CD4-positive, alpha-beta memory T cell (primary cell): ENCODE measurements at places on chromosomes 7 and 10. TPM values are rescaled to one million over a fixed set of nuclear protein-coding genes. Genes with fewer than 3 reads are reported as not detected.

SLC18A3 gene
- not detected for total RNA-seq

DNA sequence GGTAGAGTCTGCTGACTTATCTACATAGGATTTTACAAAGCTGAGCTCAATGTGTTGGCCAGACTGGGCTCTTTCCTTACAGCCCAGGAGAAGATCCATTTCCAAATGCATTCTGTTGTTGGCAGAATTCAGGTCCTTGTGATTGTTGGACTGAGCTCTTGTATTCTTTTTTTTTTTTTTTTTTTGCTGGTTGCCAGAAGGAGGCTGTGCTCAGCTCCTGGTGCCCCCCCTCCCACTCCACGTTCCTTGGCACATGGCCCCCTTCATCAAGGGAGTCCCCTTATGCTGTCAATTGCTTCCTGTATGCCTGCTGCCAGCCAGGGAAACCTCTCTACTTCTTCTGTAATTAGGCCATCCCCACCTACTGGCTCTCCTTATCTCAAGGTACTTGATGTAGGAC is 518.1 kb upstream of the AKR1E2 start:
- no peak for DNase-seq

DNA sequence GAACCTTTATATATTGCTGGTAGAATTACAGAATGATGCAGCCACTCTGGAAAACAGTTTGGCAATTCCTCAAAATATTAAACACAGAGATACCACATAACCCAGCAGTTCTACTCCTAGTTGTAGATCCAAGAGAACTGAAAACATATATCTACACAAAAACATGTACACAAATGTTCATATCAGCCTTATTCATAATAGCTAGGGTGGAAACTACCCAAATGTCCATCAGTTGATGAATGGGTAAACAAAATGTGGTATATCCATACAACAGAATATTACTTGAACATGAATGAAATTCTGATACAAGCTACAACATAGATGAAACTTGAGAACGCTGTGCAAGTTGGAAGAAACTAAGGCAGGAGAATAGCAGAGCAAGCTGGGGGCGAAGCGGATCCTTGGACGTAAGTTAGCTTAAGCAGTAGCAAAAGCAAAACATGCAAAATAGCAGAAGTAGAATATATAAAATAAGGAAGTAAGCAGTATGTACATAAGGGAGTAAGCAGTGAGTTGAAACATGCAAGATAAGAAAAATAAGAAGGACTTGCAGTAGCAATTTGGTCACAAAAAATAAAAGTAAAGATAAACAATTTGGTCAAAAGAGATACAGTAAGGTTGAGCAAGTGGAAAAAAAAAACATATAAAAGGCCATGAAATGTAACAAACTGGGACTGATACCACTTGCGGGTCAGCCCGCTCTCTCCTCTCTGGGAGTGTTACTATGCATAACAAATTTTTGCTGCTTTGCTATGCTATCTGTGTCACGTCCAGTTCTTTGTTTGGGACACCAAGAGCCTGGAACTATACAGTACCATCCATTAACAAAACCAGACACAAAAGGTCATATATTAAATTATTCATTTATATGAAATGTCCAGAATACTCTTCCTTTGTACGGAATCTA is 18.0 kb upstream of the HILPDA start:
- no peak for DNase-seq

DNA sequence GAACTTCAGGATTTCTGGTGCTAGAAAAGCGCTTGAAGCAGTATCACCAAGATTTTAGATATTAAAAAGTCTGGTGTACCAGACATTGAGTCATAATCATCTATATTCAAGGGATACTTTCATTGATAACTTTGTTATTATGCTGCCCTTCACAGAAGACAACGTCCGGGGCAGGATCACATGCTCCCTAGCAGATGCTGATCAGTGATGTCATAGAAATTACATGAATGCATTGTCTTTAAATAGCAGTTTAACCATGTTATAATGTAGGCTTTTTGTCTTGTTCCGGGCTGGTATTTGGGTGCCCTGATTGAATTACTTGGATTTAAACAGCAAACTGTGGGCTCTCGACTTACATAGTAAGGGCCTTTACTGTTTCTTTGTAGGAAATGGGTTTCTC is 54.0 kb downstream of the VWA2 start:
- no peak for DNase-seq

DNA sequence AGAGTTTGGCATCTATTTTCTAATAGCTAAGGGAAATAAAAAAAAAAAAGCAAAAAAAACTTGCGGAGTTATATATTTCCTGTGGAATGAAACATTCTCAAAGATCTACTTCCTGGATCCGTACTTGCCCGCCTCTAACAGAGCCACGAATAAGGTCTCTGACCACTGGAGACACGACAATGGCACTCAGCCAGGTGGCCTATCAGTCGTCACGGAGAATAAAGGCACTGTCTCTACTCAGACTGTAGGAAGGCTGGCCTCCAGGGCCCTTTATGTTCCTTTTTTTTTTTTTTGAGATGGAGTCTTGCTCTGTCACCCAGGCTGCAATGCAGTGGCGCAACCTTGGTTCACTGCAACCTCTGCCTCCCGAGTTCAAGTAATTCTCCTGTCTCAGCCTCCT is 58.7 kb downstream of the RGS10 start:
- DNase-seq: no peak

BTAF1 gene
- 76.9 TPM for total RNA-seq

ATRNL1 gene
- 0.50 TPM for total RNA-seq

- no peak for DNase-seq
These were observed 127.8 kb downstream of the ITGB8 start for GRCh38 chr7:20458521-20458920.

TMEM270 gene
- total RNA-seq: not detected

GPR15LG gene
- not detected for total RNA-seq

MEOX2 gene
- total RNA-seq: not detected

GRCh38 chr10:48206482-48207250 is 67.8 kb downstream of the FRMPD2 start:
- no peak for DNase-seq

STEAP1 gene
- not detected for total RNA-seq

PKD2L1 gene
- total RNA-seq: not detected

- DNase-seq: no peak
These were observed 10.3 kb upstream of the RRP12 start for GRCh38 chr10:97411406-97411805.

WDR86 gene
- total RNA-seq: 7.0 TPM

DNA sequence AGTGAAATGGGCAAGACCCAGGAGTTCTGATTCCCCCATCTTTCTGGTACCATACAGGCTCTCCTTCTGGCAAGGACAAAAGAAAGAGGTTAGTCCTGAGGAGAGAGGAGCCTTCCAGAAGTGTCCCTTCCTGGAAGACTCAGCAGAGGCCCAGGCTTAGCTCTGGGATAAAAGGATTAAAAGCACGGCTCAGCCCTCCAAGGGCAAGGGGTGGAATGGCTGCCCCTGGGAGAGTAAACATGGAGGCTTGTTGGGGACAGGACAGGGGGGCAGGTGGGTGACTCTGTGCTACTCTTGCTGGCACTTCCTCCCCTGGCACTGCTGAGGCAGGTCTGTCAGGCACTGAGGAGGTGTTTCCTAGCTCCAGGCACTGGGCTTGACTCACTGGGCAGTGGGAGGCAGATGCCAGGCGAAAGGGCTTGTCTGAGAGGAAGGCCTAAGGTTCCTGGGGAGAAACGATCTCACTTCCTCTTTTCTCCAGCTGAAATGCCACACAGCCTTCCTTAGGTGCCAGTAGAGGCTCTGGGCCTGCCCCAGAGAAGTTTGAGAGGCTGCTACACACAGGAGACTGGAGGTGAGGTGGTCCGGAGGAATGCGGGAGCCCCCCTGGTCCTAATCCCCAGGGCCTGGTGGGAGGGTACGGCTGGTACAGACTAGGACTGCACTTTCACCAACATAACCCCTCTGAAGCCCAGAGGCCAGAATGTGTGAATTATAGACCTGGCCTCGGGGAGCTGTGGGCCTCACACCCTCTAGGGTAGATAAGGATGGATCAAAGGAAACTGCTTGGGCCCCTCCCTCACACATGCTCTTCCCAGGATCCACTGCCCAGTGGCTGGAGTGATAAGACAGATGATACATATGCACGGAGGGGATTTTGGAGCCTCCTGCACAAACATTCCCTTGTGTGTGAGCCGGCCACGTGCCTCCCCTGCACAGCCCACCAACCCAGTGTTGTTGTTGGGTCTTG is 63.2 kb upstream of the PODXL start:
- no peak for DNase-seq

- no peak for DNase-seq
These were observed 39.7 kb upstream of the ENO4 start for GRCh38 chr10:116809483-116810119.

MRLN gene
- total RNA-seq: not detected

DNA sequence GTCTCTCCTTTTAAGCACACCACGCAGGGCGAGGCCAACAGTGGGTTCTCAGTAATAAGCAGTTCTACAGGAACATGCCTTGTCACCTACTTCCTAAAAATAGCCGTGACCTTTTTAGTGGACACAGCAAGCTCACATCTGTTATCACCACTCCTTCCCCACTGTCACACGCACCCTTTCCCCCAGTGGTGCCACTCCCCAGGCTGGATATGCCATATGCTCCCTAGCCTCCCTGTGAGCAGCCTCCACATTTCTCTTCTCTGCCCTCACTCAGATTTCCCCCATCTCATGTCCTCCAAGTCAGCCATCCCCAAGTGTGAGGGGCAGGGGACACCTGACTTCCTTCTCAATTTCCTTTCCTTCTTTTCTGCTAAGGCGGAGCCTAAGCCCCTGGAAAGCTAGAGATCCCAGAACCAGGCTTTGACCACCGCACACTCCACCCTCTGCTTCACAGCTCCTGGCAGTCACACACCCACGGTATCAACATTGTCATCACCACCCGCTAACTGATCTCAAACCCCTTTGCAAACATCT is 3.7 kb downstream of the ANXA11 start:
- DNase-seq: no peak

DNA sequence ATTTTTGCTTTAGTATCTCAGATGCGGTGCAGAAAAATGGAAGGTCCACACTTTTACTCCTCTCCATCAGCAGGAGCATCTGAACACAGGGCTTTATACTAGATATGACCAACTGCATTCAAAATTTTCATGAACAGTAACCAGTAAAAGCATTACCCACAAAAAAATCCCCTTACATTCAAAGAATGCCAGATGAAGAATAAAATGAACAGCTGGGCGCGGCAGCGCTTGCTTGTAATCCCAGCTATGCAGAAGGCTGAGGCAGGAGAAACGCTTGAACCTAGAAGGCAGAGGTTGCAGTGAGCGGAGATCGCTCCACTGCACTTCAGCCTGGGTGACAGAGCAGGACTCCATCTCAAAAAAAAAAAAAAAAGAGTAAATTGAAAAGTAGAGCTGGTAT is 3.1 kb downstream of the SAR1A start:
- DNase-seq: no peak

GRCh38 chr7:84230491-84230890 is 35.9 kb upstream of the SEMA3A start:
- no peak for DNase-seq

DNA sequence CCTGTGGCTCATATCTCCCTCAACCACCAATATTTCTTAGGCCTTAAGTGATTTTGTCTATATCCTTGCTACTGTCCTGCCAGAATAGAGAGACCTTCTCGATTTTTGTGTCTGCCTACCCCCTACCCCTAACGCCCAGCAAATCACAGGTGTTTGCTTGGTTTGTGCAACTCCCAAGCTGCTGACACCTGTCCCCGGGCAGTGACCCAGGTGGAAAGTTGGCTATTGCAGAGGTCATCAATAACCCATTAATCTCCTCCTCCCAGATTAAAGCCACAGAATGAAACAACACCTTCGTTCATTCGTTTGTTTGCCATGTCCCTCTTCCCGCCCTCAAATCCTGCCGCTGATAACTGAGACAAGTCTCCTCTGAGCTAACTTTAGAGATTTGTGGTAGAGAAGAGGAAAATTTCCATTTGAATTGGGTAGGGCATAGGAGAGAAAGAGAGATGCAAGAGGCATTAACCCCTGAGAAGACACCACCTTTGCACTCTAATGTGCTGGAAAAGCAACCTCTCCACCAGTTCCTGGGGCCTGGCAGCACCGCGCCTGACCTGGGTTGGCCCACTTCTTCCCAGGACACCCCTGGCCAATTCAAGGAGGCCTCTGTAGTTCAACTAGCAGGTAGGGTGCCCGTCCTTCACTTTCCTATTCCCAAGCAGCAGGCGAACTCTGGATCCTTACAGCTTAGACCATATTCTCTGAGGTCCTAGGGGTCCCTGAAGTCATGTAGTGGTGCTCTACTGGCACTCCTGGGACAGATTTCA is 3.0 kb downstream of the NEUROG3 start:
- DNase-seq: no peak

AKR1C1 gene
- total RNA-seq: 1.7 TPM

FHIP2A gene
- total RNA-seq: 32.1 TPM

CYTH3 gene
- total RNA-seq: 7.8 TPM

MOGAT3 gene
- total RNA-seq: not detected

DNA sequence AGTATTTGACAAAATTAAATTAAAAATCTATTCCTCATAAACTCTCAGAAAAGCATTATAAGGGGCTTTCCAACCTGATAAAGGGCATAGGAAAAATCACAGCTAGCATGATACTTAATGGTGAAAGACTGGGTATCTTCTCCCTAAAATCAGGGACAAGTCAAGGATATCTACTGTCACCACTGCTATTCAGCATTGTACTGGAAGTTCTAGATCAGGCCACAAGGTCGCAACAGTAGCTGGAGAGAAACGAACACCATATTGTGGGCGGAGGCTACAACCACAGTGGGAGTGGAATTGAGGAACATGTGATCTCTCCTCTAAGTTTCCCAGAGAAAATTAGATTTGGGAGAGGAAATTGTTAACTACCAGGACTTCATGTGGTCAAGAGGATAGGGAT is 70.0 kb upstream of the NAMPT start:
- DNase-seq: no peak

DNA sequence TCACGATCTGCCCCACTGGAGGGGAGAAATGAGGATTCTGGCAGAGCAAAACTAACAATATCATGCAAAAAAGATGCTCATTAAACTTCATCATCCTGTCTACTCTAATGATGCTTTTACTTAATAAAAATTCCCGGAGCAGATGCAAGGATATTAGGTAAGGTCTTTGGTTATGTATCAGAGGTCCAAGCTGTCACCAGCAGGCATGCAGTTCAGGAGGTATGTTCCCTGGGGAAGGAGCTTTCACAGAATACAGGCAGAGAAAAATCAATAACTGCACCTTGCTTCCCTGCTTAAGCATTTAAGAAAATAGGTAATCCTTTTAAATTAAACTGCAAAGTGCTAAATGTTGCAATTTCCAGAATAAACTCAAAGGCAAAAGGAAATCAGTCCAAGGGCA is 81.6 kb upstream of the C1QL3 start:
- DNase-seq: no peak

RHOBTB1 gene
- not detected for total RNA-seq

TNS3 gene
- 3.2 TPM for total RNA-seq

- no peak for DNase-seq
These were observed 110.6 kb downstream of the ABLIM1 start for GRCh38 chr10:114547514-114547913.
